ENCODE measurements at places on chromosomes 7 and 10.
A peak's percentile ranks its signal among the peaks of the same experiment; 100 is the strongest.

GRCh38 chr10:11298116-11298515 lies 280.4 kb downstream of the CELF2 start:
- H3K36me3 ChIP-seq: peaks cover 9% of the 10 kb centered on the region
- H3K4me1 ChIP-seq: no peaks in the 10 kb centered on the region
- no peak overlapping the region for H3K4me3 ChIP-seq

DNA sequence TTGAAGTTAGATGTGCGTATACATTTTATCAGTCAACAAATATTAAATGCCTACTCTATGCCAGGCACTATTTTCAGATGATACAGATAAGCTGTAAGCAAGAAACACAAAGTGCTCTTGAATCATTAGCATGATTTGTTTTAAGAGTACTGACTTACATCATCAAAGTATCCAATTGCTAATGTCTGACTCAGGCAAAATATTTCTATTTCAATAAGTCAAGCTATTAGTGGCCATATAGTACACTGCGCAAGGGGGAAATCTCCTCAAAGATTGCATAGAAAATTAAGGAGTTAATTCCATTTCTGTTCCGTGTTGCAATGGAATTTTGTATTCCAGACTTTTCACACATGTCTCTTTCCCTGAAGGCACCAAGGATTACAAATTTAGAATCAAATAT lies 46.1 kb upstream of the DNAJC1 start:
- DNase-seq: no peak
- no peak overlapping the region for H3K4me3 ChIP-seq
- no peaks in the 10 kb centered on the region for H3K27me3 ChIP-seq
- H3K27ac ChIP-seq: no peak overlapping the region

- no peak overlapping the region for H3K4me3 ChIP-seq
- H3K4me1 ChIP-seq: peaks cover 12% of the 10 kb centered on the region
- H3K36me3 ChIP-seq: no peaks in the 10 kb centered on the region
- H3K27me3 ChIP-seq: no peaks in the 10 kb centered on the region
- H3K27ac ChIP-seq: no peak overlapping the region
Measured at GRCh38 chr7:91325726-91326125, 61.5 kb downstream of the FZD1 start.

DNA sequence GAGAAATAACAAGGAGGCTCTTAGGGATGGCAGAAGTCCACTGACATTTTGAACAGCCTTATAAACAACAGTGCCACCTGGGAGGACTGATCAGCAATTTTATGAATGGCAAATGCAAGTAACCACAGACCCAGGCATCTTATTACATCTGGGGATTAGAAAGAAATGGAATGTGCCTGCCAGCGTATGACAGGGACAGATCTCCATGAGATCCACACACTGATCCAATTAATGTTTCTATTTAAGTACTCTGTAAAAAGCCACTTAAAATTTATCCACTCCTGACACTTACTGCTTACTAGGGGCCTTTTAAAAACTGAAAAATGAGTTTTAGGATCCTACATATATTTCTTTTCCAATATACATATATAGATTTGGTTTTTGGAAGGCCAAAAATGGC lies 28.6 kb downstream of the PARD3 start:
- H3K4me1 ChIP-seq: peaks cover 35% of the 10 kb centered on the region
- no peaks in the 10 kb centered on the region for H3K27me3 ChIP-seq
- no peak overlapping the region for H3K4me3 ChIP-seq

GRCh38 chr7:20323595-20323994 lies 7.1 kb upstream of the ITGB8 start:
- peaks cover 30% of the 10 kb centered on the region for H3K4me1 ChIP-seq
- H3K27ac ChIP-seq: peak overlapping the region; percentile 67
- H3K36me3 ChIP-seq: no peaks in the 10 kb centered on the region
- DNase-seq: no peak

- no peak overlapping the region for H3K4me3 ChIP-seq
- no peak for DNase-seq
- no peaks in the 10 kb centered on the region for H3K36me3 ChIP-seq
- H3K4me1 ChIP-seq: no peaks in the 10 kb centered on the region
Measured at GRCh38 chr10:116629340-116629739, 8.6 kb downstream of the PNLIPRP2 start.

- H3K27ac ChIP-seq: no peak overlapping the region
- DNase-seq: no peak
- H3K36me3 ChIP-seq: peaks cover 3% of the 10 kb centered on the region
- H3K27me3 ChIP-seq: peaks cover 6% of the 10 kb centered on the region
- peaks cover 7% of the 10 kb centered on the region for H3K4me1 ChIP-seq
Measured at GRCh38 chr10:78784546-78784945, 284.2 kb upstream of the ZMIZ1 start.

GRCh38 chr10:3071405-3072198 lies 4.3 kb downstream of the PFKP start:
- peaks cover 55% of the 10 kb centered on the region for H3K4me1 ChIP-seq
- H3K27me3 ChIP-seq: no peaks in the 10 kb centered on the region
- peaks cover 14% of the 10 kb centered on the region for H3K36me3 ChIP-seq

GRCh38 chr7:71145906-71146901 lies 14.3 kb downstream of the GALNT17 start:
- no peaks in the 10 kb centered on the region for H3K27me3 ChIP-seq
- H3K36me3 ChIP-seq: peaks cover 13% of the 10 kb centered on the region
- H3K4me1 ChIP-seq: peaks cover 18% of the 10 kb centered on the region
- H3K4me3 ChIP-seq: no peak overlapping the region
- no peak for DNase-seq

DNA sequence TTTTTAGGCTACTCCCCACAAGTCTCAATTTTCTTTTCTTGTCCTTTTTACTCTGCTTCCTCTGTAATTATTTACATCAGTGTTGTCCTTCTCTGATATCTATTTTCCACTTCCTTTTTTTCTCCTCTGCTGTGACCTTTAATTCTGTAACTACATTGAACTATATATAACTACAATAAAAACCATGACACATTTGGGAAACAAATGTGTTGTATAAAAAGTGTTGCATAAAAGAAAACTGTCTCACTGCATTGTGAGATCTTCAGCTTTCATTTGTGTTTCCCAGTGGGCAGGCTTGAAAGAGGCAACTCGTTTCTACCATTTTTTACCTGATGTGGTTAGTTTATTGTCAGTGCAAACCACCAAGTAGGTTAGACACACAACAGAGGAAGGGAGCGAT lies 483.9 kb upstream of the NRP1 start:
- no peak for DNase-seq
- no peaks in the 10 kb centered on the region for H3K36me3 ChIP-seq
- no peak overlapping the region for H3K27ac ChIP-seq
- H3K4me3 ChIP-seq: no peak overlapping the region
- H3K27me3 ChIP-seq: no peaks in the 10 kb centered on the region

DNA sequence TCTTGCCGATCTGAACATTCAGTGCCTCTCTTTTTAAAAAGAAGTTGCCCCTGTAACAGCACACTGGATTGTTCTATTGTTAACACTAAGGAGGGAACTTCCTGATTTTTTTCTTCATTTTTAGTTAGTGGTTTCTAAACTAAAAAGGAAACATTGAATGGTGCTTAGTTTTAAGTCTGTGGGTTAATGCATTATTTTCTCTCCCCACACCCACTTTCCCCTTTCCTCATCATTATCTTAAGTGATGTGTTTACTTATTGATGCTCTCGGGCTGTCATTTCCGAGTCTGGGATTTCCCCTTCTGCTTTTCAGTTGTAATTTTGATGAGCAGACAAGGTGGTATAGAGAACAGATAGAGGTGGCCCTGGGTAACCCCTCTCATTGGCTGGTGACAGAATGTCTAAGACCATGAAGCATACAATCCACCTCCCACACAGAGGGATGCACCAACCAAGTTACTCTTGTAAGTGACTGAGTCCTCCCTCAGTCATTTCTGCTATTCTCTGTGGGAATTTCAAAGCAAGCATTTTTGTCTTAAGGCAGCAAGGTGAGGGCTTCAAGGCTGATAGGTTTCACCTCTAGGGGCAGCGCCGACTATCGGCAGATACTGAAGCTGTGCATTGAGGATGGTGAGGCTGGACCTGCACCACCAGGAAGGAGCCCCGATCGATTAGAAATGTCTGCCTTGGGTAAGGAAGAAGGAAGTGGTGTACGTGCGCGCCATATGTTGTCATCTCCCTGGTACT lies 49.5 kb downstream of the CHN2 start:
- H3K4me1 ChIP-seq: no peaks in the 10 kb centered on the region
- no peaks in the 10 kb centered on the region for H3K36me3 ChIP-seq
- H3K27ac ChIP-seq: no peak overlapping the region
- H3K27me3 ChIP-seq: peaks cover 16% of the 10 kb centered on the region
- H3K4me3 ChIP-seq: no peak overlapping the region
- no peak for DNase-seq

- H3K27ac ChIP-seq: no peak overlapping the region
- no peak for DNase-seq
- H3K27me3 ChIP-seq: no peaks in the 10 kb centered on the region
- H3K36me3 ChIP-seq: peaks cover 4% of the 10 kb centered on the region
- H3K4me3 ChIP-seq: no peak overlapping the region
Measured at GRCh38 chr10:31693491-31693890, 235.1 kb downstream of the ARHGAP12 start.

GRCh38 chr7:155487509-155488482 lies 29.9 kb downstream of the EN2 start:
- H3K27me3 ChIP-seq: peaks cover 52% of the 10 kb centered on the region
- no peak overlapping the region for H3K4me3 ChIP-seq
- no peak for DNase-seq
- H3K4me1 ChIP-seq: peaks cover 12% of the 10 kb centered on the region
- H3K27ac ChIP-seq: no peak overlapping the region

DNA sequence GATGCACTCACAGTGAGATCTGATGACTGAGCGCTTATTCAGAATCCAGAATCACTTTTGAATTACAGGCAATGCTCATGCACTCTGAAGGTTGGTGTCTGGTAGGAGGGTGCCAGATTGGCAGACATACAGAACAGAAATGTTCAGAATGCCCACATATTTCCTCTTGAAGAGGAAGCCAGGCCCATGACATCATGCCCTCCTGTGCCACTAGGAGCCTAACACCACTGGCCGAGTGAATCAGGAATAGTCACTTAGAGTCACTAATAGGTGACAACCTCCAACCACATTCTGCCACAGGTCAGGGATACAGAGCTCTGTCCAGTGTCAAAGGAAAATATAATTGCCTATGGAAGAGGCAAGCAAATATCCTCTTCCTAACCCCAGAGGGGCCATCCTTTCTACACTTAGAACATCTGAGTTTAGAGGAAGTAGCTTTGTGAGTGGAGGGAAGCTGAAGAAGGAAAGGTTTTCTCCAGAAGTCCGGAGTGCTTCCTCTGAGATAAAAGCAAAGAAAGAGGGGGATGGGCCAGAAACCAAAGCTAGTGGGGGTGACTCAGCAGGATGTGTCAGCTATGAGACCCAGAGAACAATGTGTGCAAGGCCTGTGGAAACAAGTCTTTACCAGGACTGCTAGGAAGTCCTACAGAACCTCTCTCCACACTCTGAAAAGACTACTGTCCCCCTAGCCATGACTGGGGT lies 838.8 kb downstream of the GRID1 start:
- no peaks in the 10 kb centered on the region for H3K4me1 ChIP-seq
- no peak for DNase-seq
- H3K27me3 ChIP-seq: no peaks in the 10 kb centered on the region
- peaks cover 3% of the 10 kb centered on the region for H3K36me3 ChIP-seq

- no peak for DNase-seq
- H3K36me3 ChIP-seq: no peaks in the 10 kb centered on the region
- H3K4me3 ChIP-seq: no peak overlapping the region
- H3K27ac ChIP-seq: no peak overlapping the region
- no peaks in the 10 kb centered on the region for H3K27me3 ChIP-seq
- H3K4me1 ChIP-seq: peaks cover 11% of the 10 kb centered on the region
Measured at GRCh38 chr10:11387044-11387443, 224.4 kb downstream of the USP6NL start.

- H3K27me3 ChIP-seq: peaks cover 2% of the 10 kb centered on the region
- peaks cover 26% of the 10 kb centered on the region for H3K4me1 ChIP-seq
- H3K4me3 ChIP-seq: no peak overlapping the region
- no peak overlapping the region for H3K27ac ChIP-seq
- no peaks in the 10 kb centered on the region for H3K36me3 ChIP-seq
Measured at GRCh38 chr10:4981722-4982471, 18.7 kb downstream of the AKR1C1 start.

DNA sequence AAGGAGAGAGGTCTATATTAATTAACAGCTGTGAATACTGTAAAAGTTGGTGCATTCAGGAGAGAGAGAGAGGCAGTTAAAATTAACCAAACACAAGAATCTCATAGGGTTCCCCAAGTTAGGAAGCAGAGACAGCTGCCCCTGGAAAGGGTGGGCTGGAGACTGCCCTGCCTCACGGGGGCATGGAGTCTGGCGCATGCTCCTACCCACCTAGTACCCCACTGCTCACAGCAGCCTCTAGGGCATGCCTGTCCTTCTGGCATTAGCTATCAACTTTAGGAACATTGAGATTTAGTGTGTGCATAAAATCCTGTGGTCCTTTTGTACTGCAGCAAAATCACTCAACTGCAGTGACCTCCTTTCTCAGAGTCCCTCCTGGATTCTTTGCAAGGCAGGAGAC lies 710.1 kb downstream of the SORCS3 start:
- no peaks in the 10 kb centered on the region for H3K4me1 ChIP-seq
- H3K36me3 ChIP-seq: no peaks in the 10 kb centered on the region
- no peaks in the 10 kb centered on the region for H3K27me3 ChIP-seq
- no peak overlapping the region for H3K4me3 ChIP-seq

GRCh38 chr7:139232904-139233303 lies 1.9 kb downstream of the UBN2 start:
- no peaks in the 10 kb centered on the region for H3K27me3 ChIP-seq
- H3K4me1 ChIP-seq: peaks cover 34% of the 10 kb centered on the region
- peak overlapping the region; percentile 91 for H3K4me3 ChIP-seq
- no peak overlapping the region for H3K27ac ChIP-seq
- peaks cover 8% of the 10 kb centered on the region for H3K36me3 ChIP-seq

DNA sequence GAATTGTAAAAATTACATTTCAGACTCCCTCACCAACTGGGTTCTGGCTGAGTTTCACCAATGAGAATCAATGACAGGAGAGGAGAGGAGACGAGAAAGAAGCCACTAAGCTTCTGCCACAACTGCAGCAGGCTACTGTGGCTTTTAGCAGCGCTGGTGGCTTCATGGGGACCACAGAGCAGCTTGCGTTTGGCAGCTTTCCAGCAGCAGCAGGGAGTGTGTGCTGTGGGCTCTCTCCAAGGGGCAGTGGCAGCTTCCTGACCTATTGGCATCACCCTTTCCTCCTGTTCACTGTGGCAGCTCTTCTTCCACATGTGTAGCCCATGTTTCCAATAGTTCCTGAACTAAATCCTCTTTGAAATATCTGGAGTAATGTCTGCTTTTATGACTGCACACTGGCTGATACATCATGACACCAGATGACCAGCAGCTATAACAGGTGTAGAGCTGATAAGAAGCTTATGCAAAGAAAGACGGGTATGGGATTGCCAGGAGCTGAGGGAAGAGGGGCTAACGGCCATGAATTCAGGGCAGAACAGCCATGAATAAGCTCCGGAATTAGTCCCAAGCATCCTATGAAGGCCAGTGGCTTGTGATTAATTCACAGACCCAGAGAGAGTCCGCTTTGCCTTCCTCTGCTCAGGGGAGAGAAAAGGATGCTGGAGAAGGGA lies 46.8 kb downstream of the KCNH2 start:
- no peak overlapping the region for H3K4me3 ChIP-seq
- no peaks in the 10 kb centered on the region for H3K36me3 ChIP-seq
- no peak overlapping the region for H3K27ac ChIP-seq
- no peaks in the 10 kb centered on the region for H3K4me1 ChIP-seq
- DNase-seq: no peak

GRCh38 chr10:113360870-113361269 lies 192.0 kb upstream of the HABP2 start:
- peaks cover 7% of the 10 kb centered on the region for H3K27me3 ChIP-seq
- DNase-seq: no peak
- no peak overlapping the region for H3K4me3 ChIP-seq
- H3K4me1 ChIP-seq: peaks cover 18% of the 10 kb centered on the region
- no peak overlapping the region for H3K27ac ChIP-seq
- H3K36me3 ChIP-seq: peaks cover 4% of the 10 kb centered on the region

- no peak overlapping the region for H3K4me3 ChIP-seq
- no peaks in the 10 kb centered on the region for H3K4me1 ChIP-seq
- DNase-seq: no peak
- no peak overlapping the region for H3K27ac ChIP-seq
Measured at GRCh38 chr7:130113887-130114286, 43.6 kb downstream of the KLHDC10 start.

All from chondrocyte (in vitro differentiated cells).